ENCODE measurements at places on chromosomes 13 and 19.

DNA sequence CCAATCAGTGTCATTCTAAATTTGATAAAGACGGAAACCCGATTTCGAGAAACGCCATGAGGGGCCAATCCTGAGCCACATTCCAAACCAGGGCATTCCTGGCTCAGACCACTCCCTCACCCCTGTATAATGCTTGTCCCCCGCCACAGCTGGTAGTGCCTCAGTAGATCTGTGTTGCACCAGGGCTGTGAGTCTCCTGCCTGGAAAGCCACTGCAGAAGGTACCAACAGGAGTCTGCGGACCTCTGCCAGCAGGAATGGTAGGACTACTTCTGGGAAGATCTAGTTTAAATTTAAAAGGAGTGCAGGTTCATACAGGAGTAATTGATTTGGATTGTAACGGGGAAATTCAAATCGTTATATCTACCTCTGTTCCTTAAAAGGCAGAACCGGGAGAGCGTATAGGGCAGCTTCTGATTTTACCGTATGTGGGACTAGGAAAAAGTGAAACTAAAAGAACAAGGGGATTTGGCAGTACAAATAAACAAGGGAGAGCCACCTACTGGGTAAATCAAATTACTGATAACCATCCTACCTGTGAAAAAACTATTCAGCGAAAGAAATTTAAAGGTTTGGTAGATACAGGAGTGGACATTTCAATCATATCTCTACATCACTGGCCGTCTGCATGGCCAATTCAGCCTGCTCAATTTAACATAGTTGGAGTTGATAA is 20.8 kb upstream of the ZNF266 start:
- DNase-seq, result no peak

DNA sequence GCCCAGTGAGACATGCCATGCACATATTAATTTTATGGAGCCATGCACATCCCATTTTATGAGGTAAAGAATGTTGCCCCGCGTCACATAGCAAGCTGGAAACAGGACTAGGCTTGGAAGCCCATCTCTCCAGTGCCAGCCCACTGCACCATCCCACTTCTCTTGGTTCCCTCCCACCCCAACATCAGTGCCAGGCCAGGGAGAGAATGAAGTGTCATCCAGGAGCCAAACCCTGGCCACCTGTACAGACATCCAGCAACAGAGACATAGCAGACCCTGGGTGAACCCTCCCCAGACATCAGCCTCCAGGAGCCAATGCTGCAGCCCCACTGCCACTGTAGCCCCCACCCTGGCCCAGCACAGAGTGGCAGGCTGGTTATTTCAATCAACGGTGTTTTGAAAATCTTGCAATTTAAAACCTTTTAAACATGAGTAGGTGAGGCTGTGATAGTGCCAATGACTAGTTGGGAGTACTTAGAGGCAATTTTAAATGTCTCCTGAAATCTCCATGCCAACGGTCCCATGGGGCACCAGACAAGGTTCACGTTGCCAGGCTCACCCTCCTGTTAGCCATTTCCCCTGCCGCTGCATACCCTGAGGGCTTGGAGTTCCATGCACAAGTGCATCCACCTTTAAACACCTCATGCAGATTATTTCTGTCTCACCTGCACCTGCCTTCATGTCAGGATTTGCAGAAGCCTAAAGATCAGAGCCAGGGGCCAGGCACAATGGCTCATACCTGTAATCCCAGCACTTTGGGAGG is 34.7 kb downstream of the VSTM2B start:
- DNase-seq, result no peak

DNA sequence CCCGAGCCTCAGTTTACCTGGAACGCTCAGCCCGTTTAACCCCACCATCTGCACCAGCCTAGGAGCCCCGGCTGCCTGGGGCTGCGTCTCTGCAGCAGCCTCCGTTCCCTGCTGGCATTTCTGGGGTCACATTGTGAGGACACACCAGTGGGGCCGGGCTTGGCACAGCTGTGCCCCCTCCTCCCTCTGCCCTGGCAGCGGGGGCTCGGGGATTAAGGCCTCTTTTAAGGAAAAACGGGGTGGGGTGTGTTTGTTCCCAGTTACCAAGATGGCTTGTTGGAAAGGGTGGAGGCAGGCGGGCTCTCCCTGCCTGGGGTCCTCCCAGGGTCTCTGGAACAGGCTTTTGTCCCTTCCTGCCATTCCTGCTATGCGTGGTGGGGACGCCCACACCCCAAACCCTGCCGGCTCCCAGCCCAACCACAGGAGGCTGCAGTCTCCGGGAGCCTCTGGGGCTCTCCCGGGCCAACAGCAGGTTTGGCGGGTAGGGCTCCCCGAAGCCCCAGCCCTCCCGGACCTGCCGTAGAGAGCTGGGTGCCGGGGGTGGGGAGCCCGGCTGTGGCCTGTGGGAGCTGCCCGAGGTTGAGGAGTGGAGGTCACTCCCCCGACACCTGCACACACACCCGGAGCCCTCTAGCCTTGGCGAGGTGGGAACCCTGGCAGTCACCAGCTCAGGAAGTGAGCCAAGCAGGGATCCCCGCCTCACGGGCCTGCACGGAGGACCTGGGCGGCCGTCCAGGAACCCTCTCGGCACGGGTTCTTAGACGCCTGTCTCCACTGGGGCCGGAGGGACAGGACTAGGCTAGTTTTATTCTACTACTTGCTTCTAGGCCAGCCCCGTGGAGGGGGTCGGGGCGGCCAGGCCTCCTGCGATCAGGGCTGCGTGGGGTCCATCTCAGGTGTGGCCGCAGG is 36.9 kb downstream of the GADD45B start:
- DNase-seq, result no peak

DNA sequence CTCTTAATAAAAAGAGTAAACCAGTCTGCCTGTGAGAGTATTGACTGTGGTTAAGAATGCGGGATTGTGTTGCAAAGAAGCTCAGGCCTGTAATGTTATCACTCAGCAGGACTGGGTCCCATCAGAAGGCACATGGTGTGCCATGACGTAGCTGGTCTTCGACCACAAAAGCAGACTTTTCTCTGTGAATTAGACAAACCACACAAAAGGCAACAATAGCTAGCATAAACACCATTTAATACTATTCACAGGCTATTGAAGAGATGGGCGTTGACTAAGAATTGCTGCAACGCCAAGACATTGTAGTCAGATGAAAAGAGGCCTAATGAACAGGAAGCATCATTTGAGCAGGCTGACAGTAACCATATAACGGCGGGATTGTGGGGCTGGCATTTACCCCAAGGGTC is 235.6 kb upstream of the SOX21 start:
- no peak for DNase-seq

GRCh38 chr19:19274716-19275565 is 1.8 kb upstream of the TM6SF2 start:
- DNase-seq, result no peak

All from H54 (cell line).